Activated CD8-positive, alpha-beta T cell treated with anti-CD3 and anti-CD28 coated beads, Interleukin-2, amount 10 ng/mL, durations not matched to agents 7 days and 5 days (primary cell): ENCODE measurements at places on chromosomes 1 and 21. TPM values are rescaled to one million over a fixed set of nuclear protein-coding genes. Genes with fewer than 3 reads are reported as not detected.

The PAQR6 gene
- 8.6 TPM for total RNA-seq

The FABP3 gene
- total RNA-seq: not detected

The HCN3 gene
- 5.1 TPM for total RNA-seq

The CHIA gene
- not detected for total RNA-seq

The LDLRAD2 gene
- not detected for total RNA-seq

The POLR3GL gene
- 26.5 TPM for total RNA-seq

The WNT9A gene
- not detected for total RNA-seq

The SMPDL3B gene
- 0.76 TPM for total RNA-seq

The ANGPTL7 gene
- total RNA-seq: not detected

The COL9A2 gene
- 2.5 TPM for total RNA-seq

The ERG gene
- not detected for total RNA-seq

The LRRN2 gene
- total RNA-seq: not detected
